ENCODE measurements at places on chromosomes 2 and 18.

GRCh38 chr2:62539606-62540407 lies 33.8 kb upstream of the TMEM17 start:
- no peak for DNase-seq

GRCh38 chr2:167480232-167480985 lies 592.1 kb downstream of the XIRP2 start:
- DNase-seq, result no peak

- no peak for DNase-seq
Measured at GRCh38 chr2:3728104-3729054, 25.0 kb downstream of the DCDC2C start.

- DNase-seq, result no peak
Measured at GRCh38 chr2:179335732-179336131, 71.1 kb upstream of the SESTD1 start.

- DNase-seq, result no peak
Measured at GRCh38 chr18:70454704-70455322, 166.0 kb downstream of the SOCS6 start.

DNA sequence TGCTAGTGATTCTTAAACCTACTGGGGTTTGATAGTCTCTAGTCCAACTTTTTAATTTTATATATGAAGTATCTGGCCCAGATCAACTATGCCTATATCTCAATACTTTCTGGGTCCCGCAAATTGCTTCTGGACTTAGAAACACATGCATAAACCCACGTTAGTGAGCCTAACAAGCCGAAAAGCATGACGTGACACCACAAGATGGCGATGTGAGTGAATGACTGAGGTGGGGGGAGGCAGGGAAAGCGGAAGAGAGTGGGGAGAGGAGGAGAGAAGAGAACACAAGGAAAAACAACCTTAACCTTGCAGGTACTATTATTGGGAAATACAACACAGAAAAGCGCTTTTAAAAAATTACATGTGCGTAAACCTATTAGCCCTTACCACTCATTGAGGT lies 13.8 kb downstream of the PDIA6 start:
- no peak for DNase-seq

GRCh38 chr2:133790711-133791110 lies 222.4 kb upstream of the NCKAP5 start:
- no peak for DNase-seq

GRCh38 chr2:7043690-7044089 lies 126.5 kb downstream of the RNF144A start:
- DNase-seq, result no peak

GRCh38 chr18:10405816-10406663 lies 48.4 kb upstream of the APCDD1 start:
- no peak for DNase-seq

GRCh38 chr18:12737243-12737902 lies 34.5 kb downstream of the PSMG2 start:
- DNase-seq, result no peak

- no peak for DNase-seq
Measured at GRCh38 chr2:104318001-104318665, 535.8 kb upstream of the POU3F3 start.

GRCh38 chr18:78378403-78378802 lies 601.2 kb upstream of the SALL3 start:
- no peak for DNase-seq

DNA sequence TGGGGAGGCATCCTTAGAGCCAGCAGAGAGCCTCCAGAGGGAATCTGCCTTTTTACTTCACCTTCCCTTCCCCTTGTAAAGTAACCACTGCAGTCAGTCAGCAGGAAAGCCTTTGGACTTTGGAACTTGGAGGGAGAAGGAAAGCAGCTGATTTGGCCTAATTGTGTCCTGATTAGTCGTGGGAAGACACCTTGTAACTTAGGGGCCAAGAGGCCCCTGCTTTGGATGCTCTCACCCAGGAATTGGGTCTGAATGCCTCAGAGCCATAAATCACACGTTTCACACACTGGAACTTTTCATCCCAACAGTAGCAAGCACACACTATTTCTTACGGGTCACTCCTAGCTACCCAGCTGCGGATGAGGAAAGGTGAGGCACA lies 81.0 kb upstream of the PPM1B start:
- no peak for DNase-seq

DNA sequence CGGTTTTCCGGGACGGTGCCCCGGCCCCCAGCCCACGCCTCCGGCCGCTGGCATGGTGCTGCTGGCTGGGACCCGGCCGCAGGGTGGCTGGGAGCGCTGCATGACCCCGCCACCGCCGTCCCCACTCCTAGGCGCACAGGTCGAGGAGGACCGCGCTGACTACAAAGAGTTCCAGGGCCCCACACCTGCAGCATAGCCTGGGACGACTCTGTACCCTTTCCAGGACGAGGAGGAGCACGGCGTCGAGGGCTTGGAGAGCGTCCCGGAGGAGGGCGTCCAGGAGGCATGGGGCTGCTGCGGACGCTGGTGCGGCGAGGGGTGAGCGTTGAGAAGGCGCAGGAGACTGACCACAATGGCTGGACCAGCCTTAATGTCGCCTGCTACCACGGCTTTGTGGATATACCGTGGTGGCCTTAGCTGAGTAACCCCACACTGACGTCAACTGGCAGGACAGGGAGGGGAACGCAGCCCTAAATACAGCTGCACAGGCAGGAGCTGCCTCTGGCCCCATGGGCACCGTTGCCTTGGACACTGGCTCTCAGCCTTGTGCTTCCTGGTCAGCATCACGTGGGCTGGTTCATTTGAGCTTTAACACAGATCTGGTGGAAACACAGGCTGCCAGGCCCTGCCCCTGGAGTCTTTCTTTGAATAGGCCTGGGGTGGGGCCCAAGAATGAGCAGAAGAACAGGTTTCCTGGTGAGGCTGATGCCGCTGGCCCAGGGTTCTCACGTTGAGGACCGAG lies 40.9 kb upstream of the TRIM43B start:
- DNase-seq, result no peak

DNA sequence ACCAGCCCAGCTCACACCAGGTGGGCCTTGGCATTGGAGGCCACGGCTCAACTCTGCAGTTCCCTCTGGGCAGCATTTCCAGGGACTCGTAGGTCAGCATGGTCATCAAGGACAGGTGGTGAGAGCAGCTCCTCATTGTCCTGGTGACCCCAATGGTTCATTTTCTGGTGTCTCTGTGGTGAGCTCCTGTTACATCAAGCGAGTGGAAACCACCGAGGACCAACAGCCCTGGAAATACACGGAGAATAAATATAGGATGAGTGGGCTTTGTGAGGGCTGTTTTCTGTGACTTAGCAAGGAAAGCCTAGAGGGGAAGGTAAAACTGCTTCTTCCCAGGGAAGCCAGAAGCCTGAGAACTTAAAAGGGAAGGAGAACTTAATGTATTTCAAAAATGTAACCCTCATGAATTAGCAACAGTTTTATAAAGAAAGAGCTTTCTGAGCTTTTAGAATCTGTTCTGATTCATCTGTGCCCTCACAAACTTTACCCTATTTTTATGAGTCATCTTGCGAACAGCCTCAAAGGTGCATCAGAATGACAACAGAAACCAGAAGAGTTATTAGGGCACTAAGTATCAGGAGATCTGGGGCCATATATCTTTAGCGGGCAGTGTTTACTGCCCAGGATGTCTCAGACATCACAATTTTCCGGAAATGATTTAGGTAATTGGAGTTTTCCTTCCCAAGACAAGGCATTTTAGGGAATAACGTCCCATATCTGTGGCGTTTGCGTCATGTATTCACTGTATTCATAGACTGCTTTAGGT lies 18.7 kb downstream of the C2orf92 start:
- no peak for DNase-seq

DNA sequence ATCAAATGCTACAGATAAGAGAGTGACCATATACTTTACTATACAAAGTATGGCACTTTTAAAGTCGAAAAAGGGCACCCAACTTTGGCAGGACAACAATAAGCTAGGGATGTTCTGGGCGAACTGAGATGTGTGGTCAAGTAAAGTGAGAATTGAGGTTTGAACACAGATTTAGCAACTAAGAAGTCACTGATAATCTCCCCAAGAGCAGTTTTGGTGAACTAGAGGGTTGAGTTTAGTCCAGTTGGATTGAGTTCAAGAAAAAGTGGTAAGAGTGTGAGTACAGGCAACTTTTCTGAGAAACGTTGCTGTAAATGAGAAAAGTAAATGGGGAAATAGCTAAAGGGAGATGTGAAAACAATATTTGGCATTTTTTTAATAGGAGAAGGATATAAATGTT lies 65.5 kb upstream of the TGFA start:
- DNase-seq, result no peak

GRCh38 chr2:40169430-40169829 lies 282.5 kb downstream of the SLC8A1 start:
- DNase-seq, result no peak

- DNase-seq, result no peak
Measured at GRCh38 chr2:101806123-101806522, 108.6 kb downstream of the MAP4K4 start.

Measured in T-helper 9 cell (primary cell).